ENCODE measurements at places on chromosomes 7 and 10.

- DNase-seq = no peak
Measured at GRCh38 chr7:39016609-39017008, 38.9 kb downstream of the POU6F2 start.

DNA sequence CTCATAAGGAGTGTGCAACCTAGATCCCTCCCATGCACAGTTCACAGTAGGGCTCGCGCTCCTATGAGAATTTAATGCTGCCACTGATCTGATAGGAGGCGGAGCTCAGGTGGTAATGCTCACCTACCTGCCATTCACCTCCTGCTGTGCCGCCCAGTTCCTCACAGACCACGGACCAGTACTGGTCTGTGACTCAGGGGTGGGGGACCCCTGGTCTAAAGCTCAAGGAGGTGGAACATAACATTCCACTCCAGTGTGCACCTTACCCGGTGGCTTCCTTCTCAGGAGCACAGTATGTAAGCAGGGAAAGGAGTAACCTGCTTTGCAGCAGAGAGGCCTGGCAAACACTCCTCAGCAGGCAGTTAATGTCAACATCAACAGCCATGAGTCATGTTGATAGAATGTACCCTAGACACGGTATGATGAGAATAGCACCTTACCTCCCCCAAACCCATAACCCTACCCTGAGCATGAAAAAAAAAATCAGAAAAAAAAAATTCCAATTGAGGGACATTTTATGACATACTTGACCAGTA is 273.5 kb downstream of the FGFR2 start:
- peak; percentile 47 for DNase-seq

GRCh38 chr10:43193496-43194080 is 55.3 kb downstream of the CSGALNACT2 start:
- DNase-seq = no peak

- DNase-seq = no peak
Measured at GRCh38 chr7:115585015-115585718, 445.4 kb downstream of the TFEC start.

- DNase-seq = no peak
Measured at GRCh38 chr10:120977897-120978296, 126.7 kb downstream of the WDR11 start.

DNA sequence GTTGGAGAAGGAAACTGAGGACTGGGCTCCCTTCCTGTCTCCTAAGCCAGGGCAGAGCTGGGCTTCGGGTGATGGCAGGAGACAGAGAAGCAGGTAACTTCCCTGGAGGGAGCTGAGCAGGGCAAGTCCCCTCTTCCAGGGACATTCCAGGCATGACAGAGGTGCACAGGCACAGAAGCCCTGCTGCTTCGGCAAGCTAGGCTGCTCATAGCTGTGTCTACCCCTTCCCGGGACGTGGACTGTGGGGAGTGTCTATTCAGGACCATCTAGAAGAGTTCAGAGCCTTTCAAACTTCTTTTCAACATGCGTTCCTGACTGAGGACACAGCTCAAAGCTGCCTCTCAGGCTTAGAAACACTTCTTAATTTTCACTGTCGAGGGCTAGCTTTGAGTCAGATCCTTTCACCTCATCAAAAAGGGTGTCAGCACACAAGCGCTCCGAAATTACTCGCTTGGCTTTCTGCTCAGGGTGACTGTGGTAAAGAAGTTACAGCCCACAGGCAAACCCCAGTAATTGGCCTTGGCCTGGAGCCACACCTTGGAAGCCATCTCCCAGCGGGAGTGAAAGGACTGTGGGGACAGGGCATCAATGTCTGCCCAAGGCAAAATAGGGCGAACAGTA is 63.7 kb upstream of the STEAP1B start:
- no peak for DNase-seq

- no peak for DNase-seq
Measured at GRCh38 chr10:130817046-130817624, 494.4 kb downstream of the TCERG1L start.
